ENCODE measurements at places on chromosomes 3 and 15.

GRCh38 chr15:71386448-71387236 is 271.4 kb downstream of the THSD4 start:
- H3K4me1 ChIP-seq = no peaks in the 10 kb centered on the region
- no peak for DNase-seq
- H3K27ac ChIP-seq = no peak overlapping the region

DNA sequence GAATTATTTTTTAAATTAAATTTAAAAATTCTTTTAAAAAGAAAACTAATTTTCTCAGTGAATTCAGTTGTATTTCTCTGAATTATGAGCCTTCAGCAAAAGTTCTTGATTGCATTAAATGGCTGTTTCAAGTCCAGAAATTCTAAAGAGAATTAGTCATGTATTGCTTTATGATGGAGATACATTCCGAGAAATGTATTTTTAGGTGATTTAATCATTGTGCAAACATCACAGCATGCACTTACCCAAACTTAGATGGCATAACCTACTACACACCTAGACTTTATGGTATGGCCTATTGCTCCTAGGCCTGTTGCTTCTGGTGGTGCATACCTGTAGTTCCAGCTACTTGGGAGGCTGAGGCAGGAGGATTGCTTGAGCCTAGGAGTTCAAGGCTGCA is 44.3 kb upstream of the GCNT3 start:
- no peaks in the 10 kb centered on the region for H3K36me3 ChIP-seq
- H3K27ac ChIP-seq = no peak overlapping the region
- no peaks in the 10 kb centered on the region for H3K4me1 ChIP-seq
- DNase-seq = no peak
- no peak overlapping the region for H3K4me3 ChIP-seq

DNA sequence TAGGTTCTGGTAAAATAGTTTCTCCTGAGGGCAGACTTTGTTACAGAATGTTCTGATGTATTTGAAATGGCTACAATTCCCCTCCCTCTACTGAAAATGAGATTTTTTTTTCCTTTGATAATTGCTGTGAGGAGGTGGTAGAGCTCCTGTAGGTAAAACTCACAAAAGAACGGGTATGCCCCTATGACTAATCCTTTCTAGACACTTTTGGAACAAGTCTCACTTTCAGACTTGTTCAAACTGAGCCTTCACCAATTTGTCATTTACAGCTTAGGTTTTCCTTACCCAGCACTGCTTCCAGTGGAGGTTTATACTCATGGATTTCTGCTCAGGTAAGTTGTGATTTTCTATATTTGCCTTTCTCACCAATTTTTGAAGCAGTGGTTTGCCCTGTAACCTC is 115.6 kb downstream of the NLGN1 start:
- H3K4me3 ChIP-seq = no peak overlapping the region
- H3K27me3 ChIP-seq = no peaks in the 10 kb centered on the region
- no peak overlapping the region for H3K27ac ChIP-seq
- H3K36me3 ChIP-seq = no peaks in the 10 kb centered on the region

GRCh38 chr3:195771646-195772300 is 40.0 kb downstream of the MUC4 start:
- DNase-seq = no peak
- H3K27ac ChIP-seq = no peak overlapping the region
- H3K36me3 ChIP-seq = no peaks in the 10 kb centered on the region
- H3K27me3 ChIP-seq = no peaks in the 10 kb centered on the region

GRCh38 chr3:123319760-123320159 is 118.0 kb downstream of the SEC22A start:
- no peak overlapping the region for H3K4me3 ChIP-seq
- no peaks in the 10 kb centered on the region for H3K4me1 ChIP-seq
- no peak overlapping the region for H3K27ac ChIP-seq
- H3K36me3 ChIP-seq = no peaks in the 10 kb centered on the region

- 0 out of 2 replicates have a peak, but pooled peaks cover 7% of the 10 kb centered on the region for H3K4me1 ChIP-seq
- no peaks in the 10 kb centered on the region for H3K36me3 ChIP-seq
- no peak overlapping the region for H3K4me3 ChIP-seq
- peaks cover 2% of the 10 kb centered on the region for H3K27me3 ChIP-seq
- peak; percentile 24 for DNase-seq
Measured at GRCh38 chr3:185280572-185281365, 26.9 kb upstream of the EHHADH start.

- peaks cover 11% of the 10 kb centered on the region for H3K4me1 ChIP-seq
- no peak overlapping the region for H3K27ac ChIP-seq
- no peaks in the 10 kb centered on the region for H3K27me3 ChIP-seq
- H3K36me3 ChIP-seq = no peaks in the 10 kb centered on the region
Measured at GRCh38 chr3:127456471-127457093, 134.0 kb downstream of the TPRA1 start.

GRCh38 chr15:95839367-95839782 is 491.1 kb upstream of the NR2F2 start:
- H3K4me1 ChIP-seq = no peaks in the 10 kb centered on the region
- H3K27me3 ChIP-seq = no peaks in the 10 kb centered on the region
- H3K27ac ChIP-seq = no peak overlapping the region
- H3K4me3 ChIP-seq = no peak overlapping the region
- no peaks in the 10 kb centered on the region for H3K36me3 ChIP-seq
- no peak for DNase-seq

DNA sequence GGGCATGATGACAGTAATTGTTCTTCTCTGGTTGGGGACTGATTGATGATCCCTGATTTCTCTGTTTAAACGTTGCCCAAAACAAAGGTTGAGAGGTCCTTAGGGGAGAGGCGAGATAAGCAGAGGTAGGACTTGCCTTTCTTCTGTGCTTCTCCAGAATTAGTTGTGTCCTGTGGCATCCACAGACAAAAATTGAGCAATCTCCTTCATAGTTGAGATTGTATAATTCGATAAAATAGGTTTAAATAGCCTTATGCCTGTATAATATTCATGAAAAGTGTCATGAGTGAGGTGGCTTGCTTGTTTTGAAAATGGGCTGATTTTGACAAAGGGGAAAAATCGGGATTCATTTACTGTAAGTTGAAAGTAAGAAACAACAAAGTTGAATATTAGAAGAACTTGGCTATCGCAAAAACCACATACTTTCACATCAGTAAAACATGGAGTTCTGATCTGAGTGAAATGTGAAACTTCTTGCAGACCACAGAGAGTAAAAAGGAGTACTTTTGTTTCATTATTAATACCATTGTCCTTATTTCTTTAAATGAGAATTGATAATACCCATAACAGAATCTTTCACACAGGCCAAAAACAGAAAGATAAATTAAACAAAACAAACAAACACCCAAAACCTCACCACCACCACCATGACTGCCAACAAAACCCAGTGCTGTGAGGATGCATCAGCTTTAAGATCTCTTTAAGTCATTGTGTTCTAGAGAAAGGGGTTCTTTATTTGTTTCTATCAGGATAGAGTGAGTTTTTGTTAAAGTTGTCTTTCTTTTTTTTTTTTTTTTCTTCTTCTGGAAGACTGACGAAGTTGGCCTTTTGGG is 155.7 kb downstream of the LPP start:
- H3K27me3 ChIP-seq = no peaks in the 10 kb centered on the region
- no peaks in the 10 kb centered on the region for H3K36me3 ChIP-seq
- H3K4me3 ChIP-seq = no peak overlapping the region
- no peak for DNase-seq
- H3K27ac ChIP-seq = no peak overlapping the region

DNA sequence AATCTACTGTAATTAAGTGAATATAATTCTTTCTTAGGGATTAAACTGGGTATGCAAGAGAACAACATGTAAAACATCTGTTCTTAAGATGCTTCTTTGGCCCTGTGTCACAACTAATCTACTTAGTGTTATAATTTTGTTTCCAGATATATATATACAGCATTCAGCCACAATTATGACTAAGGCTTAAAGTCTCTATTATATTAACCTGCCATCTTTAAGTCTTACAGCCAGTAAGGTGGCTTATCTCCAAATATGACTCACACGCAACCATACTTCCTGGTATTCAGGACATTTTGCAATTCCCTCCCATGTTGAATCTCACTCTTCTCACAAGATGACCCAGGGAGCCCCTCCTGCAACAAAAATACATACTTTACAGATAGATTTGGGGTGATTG is 6.6 kb upstream of the KBTBD8 start:
- H3K27me3 ChIP-seq = no peaks in the 10 kb centered on the region
- H3K4me3 ChIP-seq = no peak overlapping the region
- no peaks in the 10 kb centered on the region for H3K36me3 ChIP-seq
- H3K4me1 ChIP-seq = no peaks in the 10 kb centered on the region
- no peak overlapping the region for H3K27ac ChIP-seq
- no peak for DNase-seq

- peak overlapping the region; percentile 81 for H3K4me3 ChIP-seq
- DNase-seq = no peak
- H3K4me1 ChIP-seq = peaks cover 33% of the 10 kb centered on the region
- H3K36me3 ChIP-seq = peaks cover 3% of the 10 kb centered on the region
- H3K27ac ChIP-seq = peak overlapping the region; percentile 75
Measured at GRCh38 chr15:100878648-100879047, 983 bp upstream of the ALDH1A3 start.

DNA sequence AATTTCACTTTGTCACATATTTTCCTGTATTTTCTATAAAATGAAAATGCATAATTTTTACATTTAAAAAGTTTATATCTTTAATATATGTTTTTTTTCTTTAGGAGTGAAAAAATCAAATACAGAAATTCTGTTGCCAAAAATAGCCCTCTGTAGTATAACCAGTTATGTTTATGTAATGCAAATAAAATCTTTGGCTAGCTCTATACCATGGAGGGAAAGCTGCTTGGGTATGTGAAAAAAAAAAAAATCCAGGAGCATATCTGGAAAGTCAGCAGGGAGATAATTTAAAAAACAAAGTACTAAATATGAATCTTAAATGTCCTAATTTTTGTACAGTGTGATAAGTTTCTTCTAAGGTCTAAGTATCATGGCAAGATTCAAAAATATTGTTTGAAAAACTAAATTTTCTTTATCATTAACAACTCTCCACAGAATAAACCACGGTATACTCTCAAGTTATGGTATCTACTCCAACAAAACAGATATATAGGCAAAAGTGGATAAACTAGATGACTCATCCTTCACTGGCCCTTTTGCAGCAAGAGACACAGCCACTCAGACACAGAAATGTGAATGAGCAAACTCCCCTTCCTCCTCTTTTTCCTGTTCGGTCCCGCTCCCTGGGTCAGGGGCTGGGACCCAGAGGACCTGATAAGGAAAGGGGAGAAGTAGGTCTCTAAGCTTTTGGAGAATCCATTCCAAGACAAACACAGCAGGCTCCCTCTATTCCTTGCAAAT is 66.6 kb downstream of the PDZRN3 start:
- no peak overlapping the region for H3K27ac ChIP-seq
- no peak overlapping the region for H3K4me3 ChIP-seq
- no peaks in the 10 kb centered on the region for H3K27me3 ChIP-seq
- no peak for DNase-seq
- H3K36me3 ChIP-seq = no peaks in the 10 kb centered on the region
- H3K4me1 ChIP-seq = no peaks in the 10 kb centered on the region

DNA sequence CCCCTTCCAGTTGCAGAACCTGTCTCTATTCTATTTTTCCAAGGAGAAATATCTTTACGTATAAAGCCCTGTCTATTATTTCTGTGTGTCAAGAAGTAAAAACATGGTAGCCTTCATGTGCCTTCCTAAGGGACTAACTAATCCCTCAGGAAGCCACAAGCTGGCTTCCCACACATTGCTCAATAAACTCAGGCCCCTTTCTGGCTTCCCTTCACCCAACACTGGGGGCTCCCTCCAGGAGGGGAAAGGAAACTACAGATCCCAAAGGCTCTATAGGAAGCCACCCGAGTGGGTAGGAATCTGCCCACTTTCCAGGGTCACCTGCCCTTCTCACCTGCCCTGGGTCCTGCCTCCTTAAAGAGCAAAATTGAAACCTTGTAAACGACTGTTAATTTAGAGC is 4.6 kb downstream of the TLE3 start:
- no peak for DNase-seq
- peak overlapping the region; percentile 85 for H3K27ac ChIP-seq
- no peaks in the 10 kb centered on the region for H3K27me3 ChIP-seq
- peaks cover 20% of the 10 kb centered on the region for H3K36me3 ChIP-seq
- peaks cover 61% of the 10 kb centered on the region for H3K4me1 ChIP-seq
- H3K4me3 ChIP-seq = peak overlapping the region; percentile 84

- no peak for DNase-seq
- H3K27me3 ChIP-seq = no peaks in the 10 kb centered on the region
- no peaks in the 10 kb centered on the region for H3K36me3 ChIP-seq
Measured at GRCh38 chr15:63791228-63791627, 42.5 kb downstream of the HERC1 start.

- no peak overlapping the region for H3K27ac ChIP-seq
- H3K36me3 ChIP-seq = no peaks in the 10 kb centered on the region
- no peak overlapping the region for H3K4me3 ChIP-seq
- no peak for DNase-seq
Measured at GRCh38 chr3:67781218-67781617, 126.8 kb upstream of the SUCLG2 start.

DNA sequence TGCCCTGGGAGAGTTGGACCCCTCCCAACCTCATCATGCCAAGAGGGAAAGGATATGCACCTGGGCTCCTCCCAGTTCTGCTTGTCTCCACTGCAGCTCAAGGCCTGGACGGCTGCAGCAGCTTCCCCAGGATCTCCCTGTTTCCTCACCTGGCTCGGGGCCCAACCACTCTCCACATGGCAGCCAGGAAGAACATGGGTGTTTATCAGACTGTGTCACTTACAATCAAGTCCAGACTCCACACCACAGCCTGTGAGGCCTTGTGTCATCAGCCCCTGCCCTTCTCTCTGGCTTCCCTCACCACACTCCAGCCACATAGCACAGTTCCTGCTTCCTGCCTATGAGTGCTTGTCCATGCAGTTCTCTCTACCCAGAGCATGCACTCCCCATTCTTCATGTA is 534.4 kb downstream of the EPHB1 start:
- no peaks in the 10 kb centered on the region for H3K4me1 ChIP-seq
- H3K27me3 ChIP-seq = no peaks in the 10 kb centered on the region
- no peak overlapping the region for H3K27ac ChIP-seq

GRCh38 chr3:33578325-33579177 is 138.3 kb upstream of the UBP1 start:
- no peaks in the 10 kb centered on the region for H3K36me3 ChIP-seq
- H3K27ac ChIP-seq = no peak overlapping the region
- H3K4me3 ChIP-seq = no peak overlapping the region
- peaks cover 15% of the 10 kb centered on the region for H3K4me1 ChIP-seq

- H3K27ac ChIP-seq = no peak overlapping the region
- no peaks in the 10 kb centered on the region for H3K27me3 ChIP-seq
- no peaks in the 10 kb centered on the region for H3K36me3 ChIP-seq
Measured at GRCh38 chr3:14031271-14031670, 93.4 kb downstream of the CHCHD4 start.

- no peak for DNase-seq
- H3K4me3 ChIP-seq = no peak overlapping the region
- no peak overlapping the region for H3K27ac ChIP-seq
Measured at GRCh38 chr3:24100696-24101402, 155.8 kb downstream of the NR1D2 start.

DNA sequence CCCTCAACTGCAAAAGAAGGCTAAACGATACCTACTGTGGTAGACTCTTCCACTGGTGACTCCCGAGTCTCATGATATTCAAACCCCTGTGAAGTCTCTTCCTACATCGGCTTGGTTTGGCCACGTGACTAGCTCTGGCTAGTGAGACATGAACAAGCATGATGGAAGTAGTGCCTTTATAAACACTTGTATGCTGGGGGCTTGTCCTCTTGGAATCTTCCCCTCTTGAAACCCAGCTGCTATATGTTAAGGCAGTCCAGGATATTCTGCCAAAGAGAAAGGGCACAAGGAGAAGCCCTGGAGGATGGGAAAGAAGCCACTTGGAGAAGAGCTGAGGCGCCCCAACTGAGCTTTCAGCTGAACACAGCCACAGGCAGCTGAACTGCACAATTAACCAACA is 16.4 kb downstream of the RBP1 start:
- H3K4me1 ChIP-seq = no peaks in the 10 kb centered on the region
- H3K27me3 ChIP-seq = no peaks in the 10 kb centered on the region
- H3K36me3 ChIP-seq = no peaks in the 10 kb centered on the region
- no peak overlapping the region for H3K27ac ChIP-seq
- no peak overlapping the region for H3K4me3 ChIP-seq
